GM12892 (cell line): ENCODE measurements at places on chromosomes 2 and 18.

GRCh38 chr2:198401644-198402043, 597.3 kb downstream of the PLCL1 start:
- DNase-seq: no peak

DNA sequence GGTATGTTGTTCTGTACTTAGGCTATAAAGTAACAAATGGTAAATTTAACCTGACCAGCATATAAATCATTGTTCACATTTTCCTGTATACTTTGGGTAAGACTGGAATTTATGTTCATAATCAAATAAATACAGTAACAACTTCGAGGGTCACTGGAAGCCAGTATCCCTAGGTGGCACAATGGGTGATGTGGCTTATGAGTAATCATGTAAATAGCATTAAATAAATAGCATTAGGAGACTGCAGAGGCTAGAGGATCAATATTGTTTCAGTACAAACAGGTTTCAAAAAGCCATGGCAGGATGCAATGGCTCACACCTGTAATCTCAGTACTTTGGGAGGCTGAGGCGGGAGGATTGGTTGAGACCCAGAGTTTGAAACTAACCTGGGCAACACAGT, 690.6 kb downstream of the SLC4A3 start:
- DNase-seq: no peak

DNA sequence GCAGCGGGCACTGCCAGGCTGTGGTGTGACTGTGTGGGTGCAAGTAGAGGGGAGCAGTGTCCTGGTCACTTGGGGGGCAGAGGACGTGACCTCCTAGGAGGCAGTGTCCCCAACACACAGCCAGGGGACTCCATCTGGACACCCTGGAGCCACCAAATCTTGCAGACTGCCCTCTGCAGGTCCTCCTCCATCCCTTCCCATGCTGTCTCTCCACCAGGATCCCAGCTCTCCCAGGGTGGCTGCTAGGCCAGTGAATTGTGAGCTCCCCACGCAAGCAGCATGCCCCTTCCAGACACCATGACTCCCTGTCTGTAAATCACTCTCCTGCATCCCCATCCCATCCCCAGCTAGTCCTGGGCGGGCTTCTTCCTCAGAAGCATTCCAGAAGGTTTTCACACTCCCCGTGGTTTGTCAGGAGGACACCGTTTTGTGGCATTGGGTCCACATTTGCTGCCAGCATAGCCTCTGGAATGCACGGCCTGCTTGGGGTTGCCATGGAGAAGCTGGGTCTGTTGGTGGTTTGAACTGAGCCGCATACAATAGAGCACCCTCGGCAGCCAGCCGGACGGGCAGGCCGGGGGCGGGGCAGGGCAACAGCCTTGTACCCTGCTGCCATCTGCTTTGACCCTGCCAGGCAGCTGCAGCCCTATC, 210.7 kb downstream of the KLHL29 start:
- DNase-seq: no peak

DNA sequence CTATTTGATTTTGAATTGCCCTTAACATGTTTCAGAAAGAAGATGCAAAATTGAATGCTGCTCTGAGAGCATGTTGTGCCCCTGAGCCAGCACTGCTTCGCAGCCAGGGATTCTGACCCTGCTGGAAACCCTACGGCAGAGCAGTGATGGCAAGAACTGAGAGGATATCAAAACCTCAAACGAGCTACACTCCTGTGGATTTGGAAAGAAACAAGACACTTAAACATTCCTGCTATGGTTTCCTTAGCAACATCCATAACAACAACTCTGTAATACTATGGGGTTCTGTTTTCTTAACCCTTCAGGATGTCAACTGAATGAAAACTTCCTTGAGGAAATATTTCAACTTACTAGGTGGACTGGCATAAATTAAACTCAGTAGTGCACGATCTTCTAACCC, 649.1 kb downstream of the NYAP2 start:
- DNase-seq: no peak

- DNase-seq: no peak
These were observed 2.6 kb downstream of the UGT1A10 start for GRCh38 chr2:233638836-233639235.

DNA sequence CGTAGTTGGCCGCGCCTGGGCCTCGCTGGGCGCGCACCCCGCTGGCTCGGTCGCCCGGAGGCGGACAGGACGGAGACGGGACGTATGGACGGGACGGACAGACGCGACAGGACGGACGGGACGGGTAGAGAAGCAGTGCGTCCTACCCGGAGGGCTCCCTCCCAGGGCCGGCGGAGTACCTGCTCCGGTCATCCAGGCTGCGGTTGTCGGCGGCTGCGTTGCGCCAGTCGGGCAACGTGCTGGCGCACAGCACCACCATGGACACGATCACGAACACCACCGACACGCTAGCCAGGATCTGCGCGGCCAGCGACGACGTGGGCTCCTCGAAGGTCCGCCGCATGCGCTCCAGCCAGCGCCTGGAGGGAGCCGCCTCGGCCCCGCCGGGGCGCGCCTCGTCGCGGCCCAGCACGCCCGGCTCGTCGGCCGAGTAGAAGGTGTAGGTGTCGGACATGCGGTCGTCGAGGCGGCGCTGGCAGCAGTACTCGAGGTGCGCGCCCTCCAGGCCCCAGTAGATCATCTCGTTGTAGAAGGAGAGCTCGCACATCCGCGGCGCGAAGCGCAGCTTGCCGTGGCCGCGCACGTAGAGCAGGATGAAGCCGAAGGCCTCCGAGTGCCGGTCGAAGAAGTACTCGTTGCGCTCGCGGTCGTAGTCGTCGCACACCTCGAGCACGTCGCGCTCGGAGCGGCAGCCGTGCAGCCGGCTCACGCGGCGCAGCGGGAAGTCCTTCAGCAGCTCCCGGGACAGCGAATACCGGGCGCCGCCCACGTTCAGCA, 903 bp downstream of the KCNG3 start:
- no peak for DNase-seq

- DNase-seq: no peak
These were observed 30.8 kb downstream of the CCDC93 start for GRCh38 chr2:117983040-117983439.
